Central memory CD8-positive, alpha-beta T cell (primary cell): ENCODE measurements at places on chromosomes 13 and 19.
A peak's percentile ranks its signal among the peaks of the same experiment; 100 is the strongest.

DNA sequence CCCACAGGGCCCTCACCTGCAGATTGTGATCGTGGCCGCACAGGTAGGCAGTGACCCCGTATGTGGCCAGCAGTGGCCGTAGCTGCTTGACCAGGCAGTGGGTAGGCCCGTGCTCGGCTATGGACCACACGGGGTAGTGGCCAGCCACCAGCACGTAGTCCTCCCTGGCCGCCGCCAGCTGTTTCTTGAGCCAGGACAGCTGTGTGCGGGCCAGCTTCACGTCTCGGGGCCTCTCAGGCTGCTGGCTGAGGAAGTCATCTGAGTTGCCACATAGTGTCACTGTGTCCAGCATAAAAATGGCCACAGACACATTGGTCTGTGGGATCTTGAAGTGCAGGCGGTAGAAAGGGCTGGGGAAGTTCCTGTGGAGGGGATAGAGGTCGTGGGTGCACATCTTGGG, 1.2 kb downstream of the ACP5 start:
- DNase-seq, result no peak

DNA sequence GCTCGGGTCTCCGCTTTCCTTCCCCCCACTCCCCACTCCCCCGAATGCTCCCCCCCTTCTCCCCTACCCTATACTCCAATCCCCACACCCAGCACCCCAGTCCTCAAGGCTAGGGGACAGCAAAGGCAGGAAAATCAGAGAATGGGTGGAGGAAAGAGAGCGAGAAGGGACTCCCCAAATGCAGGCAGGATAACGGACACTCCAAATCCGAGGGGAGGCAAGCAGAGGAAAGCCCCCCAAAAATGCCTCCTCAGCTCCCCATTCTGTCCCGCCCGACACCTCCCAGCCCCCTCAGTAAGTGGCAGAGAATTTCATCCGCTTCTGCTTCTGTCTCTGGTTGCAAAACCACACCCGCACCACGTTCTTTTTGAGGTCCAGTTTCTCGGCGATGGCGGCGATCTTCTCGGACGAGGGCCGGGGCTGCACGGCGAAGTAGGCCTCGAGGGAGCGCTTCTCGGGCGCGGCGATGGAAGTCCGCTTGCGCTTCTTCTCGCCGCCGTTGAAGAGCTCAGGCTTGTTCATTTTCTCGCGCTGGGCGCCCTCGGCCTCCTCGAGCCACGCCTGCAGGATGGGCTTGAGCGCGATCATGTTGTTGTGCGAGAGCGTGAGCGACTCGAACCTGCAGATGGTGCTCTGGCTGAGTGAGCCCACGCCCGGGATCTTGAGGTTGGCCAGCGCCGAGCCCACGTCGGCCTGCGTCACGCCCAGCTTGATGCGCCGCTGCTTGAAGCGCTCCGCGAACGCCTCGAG, 2.1 kb downstream of the POU4F1 start:
- DNase-seq, result no peak

- no peak for DNase-seq
Observed at GRCh38 chr19:10593820-10594637, 6.9 kb upstream of the AP1M2 start.

GRCh38 chr19:29371251-29372090, 154.3 kb upstream of the VSTM2B start:
- DNase-seq, result no peak

- no peak for DNase-seq
Observed at GRCh38 chr13:25686831-25687470, 315.2 kb downstream of the ATP8A2 start.

GRCh38 chr13:45433381-45433790, 15.2 kb upstream of the SLC25A30 start:
- DNase-seq, result no peak

- DNase-seq, result no peak
Observed at GRCh38 chr19:48367855-48368254, 3.7 kb downstream of the SYNGR4 start.

- no peak for DNase-seq
Observed at GRCh38 chr13:91544723-91545122, 146.3 kb downstream of the GPC5 start.

DNA sequence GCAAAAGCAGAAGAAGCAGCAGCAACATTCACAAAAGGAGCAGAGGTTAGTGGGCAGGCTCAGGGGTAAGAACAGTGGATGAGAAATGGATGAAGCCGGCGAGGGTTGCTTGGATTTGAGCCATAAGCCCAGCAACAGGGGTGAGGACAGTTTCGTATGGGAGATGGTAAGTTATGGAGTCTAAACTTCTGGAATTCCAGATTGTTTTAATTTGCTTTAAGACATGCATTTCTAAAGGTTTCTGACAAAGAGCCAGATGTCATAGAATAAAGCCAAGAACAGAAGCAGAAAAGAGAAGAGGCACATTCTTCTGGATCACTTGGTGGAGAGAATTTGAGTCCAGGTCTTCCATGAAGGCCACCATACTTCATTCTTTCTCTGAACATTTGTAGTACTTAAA, 76.6 kb downstream of the TNFSF11 start:
- DNase-seq, result no peak

DNA sequence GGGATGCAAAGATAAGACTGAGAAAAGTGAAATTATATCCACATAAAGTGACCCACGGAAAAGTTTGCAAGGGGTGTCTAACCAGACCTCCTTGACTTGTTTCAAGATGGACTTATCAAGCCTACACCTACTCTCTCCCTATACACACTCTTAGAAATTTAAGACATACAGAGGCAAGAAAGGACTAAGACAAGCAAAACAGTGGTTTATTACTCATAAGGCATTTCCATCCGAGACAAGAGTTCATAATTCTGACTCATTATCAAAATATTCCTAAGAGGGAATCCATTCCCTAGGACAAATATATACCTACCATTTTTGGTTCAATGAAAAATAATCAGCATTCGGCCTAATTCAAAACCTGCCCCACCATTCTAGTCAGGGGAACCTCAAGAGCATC, 232.6 kb upstream of the GPC6 start:
- DNase-seq, result no peak

DNA sequence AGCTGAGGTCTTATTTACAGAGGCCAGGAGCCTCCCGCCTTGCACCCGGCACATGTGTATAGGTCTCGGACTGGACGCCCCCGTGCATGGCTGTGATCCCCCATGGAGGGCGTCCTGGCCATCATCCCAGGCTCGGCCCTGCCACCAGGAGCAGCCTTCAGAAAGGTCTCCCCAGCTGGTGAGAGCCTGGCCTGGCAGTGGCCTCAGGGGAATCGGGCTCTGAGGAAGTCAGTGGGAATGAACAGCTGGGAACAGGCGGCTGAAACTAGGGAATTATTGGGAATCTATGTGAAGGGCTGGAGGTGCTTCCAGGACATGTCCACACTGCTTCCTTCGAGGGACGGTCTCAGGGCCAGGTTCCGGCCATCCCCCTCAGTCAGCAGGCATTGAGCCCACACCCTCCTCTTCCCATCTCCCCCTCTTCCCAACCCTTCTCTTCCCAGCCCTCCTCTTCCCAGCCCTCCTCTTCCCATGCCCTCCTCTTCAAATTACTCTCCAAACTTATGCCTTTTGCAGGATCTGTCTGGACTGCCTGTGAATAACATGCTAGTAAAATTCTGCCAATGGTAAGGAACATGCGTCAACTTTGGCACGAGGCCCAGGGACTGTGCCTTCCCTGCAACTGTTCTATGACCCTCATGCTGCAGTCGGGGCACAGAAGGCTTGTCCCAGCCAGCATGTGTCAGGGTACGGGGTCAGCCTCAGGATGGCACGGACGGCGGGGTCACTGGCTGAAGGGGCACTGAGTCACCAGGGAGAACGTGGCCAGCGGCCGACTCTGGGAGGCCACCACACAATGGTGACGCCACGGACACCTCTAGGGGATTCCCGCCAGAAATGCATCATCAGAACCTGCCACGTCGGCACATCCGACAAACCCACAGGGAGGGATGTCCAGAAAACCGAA, 24.2 kb upstream of the C13orf46 start:
- DNase-seq, result no peak

GRCh38 chr13:46995874-46996273, 99.0 kb upstream of the HTR2A start:
- DNase-seq, result no peak

DNA sequence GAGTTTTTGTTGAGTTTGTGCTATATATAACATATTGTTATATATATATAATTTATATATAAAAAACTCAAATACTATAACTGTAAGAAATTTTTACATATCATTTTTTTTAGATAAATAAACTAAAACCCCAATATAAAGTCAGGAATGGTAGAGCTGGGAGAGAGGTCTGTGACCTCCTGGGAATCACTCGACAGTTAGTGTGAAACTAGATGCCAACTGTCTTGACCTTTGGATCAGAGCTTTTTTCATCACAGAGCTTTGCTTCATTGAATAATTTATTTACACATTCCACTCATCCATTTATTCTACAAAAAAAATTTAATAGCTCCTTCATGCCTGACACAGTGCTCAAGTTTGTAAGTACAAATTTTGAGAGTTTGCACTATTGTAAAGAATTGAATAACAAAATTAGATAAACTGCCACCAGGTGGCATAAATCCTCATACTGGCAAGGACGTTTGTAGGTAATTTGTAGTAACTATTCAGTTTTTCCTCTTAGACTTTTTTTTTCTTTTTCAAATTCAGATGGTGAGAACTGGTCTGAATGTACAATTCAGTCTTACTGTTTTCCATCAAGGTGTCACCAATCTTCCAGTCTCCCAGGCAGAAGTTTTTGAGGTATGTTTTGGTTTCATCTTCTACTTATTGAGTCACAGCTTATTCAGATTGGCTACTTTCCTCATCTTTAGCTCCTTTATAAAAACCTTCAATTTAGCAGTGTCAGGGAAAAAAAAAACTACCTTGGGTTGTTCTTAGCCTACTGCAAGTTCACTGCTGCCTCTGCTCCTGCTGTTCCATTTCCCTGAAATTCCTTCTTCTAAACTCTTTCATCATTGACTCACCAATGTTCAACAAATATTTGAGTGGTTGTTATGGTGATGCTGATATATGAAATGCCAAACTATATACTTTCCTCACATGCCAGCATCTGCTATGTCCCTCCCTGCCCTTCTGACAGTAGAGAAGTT, 28.7 kb downstream of the LACC1 start:
- no peak for DNase-seq

DNA sequence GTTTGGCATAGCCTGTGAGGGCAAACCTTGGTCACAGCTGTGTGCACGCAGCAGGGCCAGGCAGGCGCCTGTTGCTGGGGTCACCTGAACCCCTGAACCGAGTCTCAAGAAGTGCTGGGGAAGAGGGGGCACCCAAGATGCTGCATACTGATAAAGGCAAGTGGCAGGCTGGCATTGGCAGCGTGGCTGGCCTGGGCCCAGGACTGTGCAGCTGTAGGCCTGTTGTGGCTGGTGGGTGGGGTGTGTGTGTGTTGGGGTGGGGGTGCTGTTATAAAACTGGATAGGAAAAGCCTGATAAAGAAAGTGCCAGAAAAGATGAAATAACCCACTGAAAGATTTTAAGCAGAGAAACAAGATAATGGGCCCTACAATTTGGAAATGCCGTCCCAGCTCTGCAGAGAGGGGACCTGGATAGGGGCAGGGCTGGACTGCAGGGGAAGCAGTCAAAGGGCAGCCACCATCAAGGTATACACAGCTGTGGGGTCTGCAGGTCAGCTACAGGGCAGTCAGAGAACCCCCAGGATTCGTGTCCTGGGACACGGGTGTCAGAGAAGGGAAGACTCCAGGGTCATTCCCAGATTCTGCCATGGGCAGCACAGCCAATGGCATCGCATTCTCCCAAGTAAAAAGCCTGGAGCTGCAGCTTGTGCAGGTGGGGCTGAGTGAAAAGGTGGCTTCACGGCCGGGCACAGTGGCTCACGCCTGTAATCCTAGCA, 33.2 kb downstream of the CILP2 start:
- DNase-seq, result no peak

GRCh38 chr13:114241918-114242317, 7.2 kb downstream of the CDC16 start:
- no peak for DNase-seq

GRCh38 chr13:50511877-50512341, 331.6 kb downstream of the DLEU7 start:
- no peak for DNase-seq

- no peak for DNase-seq
Observed at GRCh38 chr19:45637890-45638667, 1.1 kb downstream of the EML2 start.

- no peak for DNase-seq
Observed at GRCh38 chr19:2315818-2316353, 7.9 kb upstream of the LINGO3 start.

DNA sequence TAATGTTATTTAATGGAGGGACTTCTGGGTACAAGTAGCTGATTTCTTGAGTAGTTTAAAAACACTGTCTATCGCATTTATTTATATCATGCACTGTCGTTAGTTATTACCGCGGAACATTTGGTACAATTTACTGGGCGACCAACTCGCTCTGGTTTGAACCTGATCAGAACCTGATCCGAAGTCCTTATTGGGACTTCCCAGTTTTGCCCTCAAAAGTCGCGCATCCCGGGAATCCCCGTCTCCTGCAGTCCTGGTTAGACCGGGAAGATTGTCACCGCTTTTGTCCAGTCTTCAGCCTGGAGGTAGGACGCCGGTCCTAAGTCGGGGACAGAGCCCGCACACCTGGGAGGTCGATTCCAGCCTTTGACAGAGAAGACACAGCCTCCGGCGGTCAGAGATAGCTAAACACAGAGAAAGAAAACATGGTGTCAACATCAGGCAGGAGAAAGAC, 694 bp downstream of the CLN5 start:
- no peak for DNase-seq

DNA sequence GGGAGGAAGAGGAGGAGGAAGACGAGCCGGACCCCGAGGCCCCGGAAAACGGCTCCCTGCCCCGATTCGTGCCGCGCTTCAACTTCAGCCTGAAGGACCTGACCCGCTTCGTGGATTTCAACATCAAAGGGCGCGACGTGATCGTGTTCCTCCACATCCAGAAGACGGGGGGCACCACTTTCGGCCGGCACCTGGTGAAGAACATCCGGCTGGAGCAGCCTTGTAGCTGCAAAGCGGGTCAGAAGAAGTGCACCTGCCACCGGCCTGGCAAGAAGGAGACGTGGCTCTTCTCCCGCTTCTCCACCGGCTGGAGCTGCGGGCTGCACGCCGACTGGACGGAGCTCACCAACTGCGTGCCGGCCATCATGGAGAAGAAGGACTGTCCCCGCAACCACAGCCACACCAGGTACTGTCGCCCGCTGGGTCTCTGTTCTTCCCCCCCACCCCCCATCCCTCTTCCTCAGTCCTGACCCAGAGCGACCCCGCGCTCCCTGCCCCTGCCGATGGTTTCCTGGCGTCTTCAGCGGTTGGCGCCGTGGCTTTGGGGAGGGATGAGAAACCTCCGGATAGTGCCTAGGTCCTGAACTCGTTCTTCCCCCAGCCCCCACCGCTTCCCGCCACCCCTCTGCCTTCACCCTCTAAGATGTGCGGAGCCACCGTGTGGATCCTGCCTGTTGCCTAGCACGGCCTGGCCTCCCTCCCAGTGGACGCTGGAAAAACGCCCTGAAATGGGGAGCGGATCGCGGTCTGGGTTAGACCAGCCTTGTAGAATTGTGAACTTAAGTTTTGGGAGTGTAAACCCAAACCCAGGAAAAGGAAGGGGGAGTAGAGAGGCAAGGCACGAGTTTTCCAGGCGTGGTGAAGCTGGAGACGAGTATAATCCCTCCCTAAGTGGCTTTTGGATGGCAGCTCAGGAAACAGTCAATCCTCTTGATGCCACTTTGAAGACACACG, 1.5 kb downstream of the HS6ST3 start:
- DNase-seq, result no peak

GRCh38 chr19:3263866-3264265, 39.4 kb downstream of the CELF5 start:
- DNase-seq, result no peak

- DNase-seq, result no peak
Observed at GRCh38 chr13:110560601-110561343, 750 bp downstream of the RAB20 start.

GRCh38 chr19:862581-863314, 3.3 kb downstream of the CFD start:
- DNase-seq, result peak; percentile 74
